Lower leg skin (tissue), 4 donors: ENCODE measurements at places on chromosomes 7 and 10. TPM values are rescaled to one million over a fixed set of nuclear protein-coding genes. Genes with fewer than 3 reads are reported as not detected.

TMEM273 gene
- 3.2 TPM for total RNA-seq

EN2 gene
- total RNA-seq, result 0.52 TPM

SPDYE16 gene
- not detected for total RNA-seq

CYP2C19 gene
- 1.2 TPM for total RNA-seq

OPN1SW gene
- not detected for total RNA-seq

MBL2 gene
- total RNA-seq, result not detected
